ENCODE measurements at places on chromosomes 6 and 20.
A peak's percentile ranks its signal among the peaks of the same experiment; 100 is the strongest.

DNA sequence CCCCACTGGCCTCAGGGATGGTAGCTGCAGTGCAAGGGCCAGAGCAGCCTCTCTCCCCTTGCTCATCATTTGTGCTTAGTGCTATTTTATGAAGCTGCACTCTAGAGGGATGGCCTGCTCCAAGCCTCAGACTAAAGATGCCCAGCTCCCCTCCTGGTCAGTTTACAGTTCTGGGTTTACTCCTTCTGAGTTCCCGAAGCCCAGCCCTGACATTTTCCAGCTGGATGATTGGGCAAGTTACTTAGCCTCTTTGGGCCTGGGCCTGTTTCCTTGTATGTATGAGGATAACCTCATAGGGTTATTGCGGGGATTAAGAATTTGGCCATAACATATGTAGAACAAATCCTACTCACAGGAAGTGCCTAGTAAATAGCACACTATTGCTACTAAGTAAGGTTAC is 31.8 kb upstream of the EMILIN3 start:
- DNase-seq, result no peak

- peak; percentile 73 for DNase-seq
Measured at GRCh38 chr20:35207950-35208611, 18.4 kb upstream of the MMP24 start.

DNA sequence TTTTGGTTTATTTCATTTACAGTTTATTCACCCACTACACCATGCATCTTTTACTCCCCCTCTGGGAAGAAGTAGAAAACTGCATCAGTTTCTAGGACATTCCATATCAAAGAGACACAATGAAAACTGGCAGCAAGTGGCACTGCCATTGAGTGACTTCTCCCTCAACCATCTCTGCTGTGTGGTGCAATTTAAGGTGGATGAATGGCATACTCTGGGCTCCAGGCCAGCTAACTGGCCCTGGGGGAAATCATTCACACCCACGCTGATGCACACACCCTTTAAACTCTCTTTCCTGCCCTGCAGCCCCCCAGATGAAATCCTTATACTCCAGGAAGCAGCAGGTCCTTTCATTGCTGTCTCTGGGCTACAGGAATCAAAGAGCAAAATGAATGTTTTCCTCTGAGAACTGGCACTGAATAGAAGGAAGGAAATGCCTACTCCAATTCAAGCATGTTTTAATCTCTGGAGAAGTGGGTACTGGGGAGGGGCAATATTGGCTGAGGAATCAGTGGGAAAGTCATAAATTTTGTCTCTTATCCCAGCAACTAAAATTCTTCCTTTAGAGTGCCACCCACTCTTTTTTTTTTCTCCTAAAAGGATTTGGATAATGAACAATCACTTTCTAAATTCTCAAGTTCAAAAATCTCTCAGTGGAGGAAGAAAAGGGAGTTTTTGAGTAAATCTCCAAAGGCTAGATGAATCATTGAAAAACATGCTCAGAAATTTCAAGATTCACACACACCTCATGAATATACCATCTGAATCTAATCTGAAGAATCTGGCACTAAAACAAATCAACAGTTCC is 16.9 kb upstream of the RFPL4B start:
- no peak for DNase-seq

GRCh38 chr20:15702161-15702560 is 871.1 kb downstream of the KIF16B start:
- DNase-seq, result no peak

DNA sequence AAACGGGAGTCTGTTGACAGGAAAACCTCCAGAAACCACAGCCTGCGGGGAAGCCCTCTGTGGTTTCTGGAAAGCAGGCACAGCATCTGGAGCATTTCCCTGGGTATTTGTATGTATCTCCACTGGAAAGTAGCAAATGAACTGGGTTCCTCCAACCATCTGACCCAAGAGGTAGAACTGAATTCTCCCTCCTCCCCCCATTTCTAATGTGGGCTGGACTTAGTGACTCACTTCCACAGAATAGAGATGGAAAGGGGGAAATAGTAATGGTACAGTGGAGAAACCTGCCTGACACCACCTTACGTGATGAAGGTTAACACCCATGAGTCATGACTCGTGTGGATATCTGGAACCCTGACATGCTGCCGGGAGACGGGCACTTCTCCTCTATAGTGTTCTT is 51.9 kb upstream of the XRN2 start:
- DNase-seq, result no peak

DNA sequence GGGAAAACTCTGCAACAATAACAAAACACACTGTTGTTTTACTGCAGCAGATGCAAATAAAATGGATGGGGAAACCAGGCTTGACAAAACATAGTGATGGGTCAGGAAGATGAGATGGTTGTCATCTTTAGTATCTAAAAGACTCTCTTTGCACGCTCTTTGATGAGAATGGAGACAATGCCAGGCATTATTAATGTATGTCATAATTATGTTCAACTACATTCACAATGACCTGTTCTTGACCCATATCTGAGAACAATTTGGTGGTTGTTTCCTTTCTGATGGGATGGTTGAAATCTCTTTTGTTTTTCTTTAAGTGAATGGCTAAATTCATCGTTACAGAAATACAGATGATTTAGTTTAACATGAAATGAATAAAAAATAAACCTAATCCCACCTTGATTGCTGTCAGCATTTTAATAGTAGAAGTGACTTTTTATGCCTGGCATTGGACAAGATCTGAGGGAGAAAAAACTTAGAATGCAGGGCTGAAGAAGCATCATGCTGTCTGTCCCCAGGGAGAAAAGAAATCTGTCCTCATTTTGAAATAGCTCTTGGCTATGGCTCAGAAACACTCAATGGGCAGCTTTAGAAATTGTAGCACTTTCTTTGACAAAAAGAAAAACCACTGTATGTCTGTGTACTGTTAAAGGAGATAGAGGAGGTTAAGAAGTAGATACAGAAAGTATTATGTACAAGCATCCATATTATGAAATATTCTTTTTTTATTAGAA is 12.4 kb upstream of the GRIK2 start:
- DNase-seq, result no peak

DNA sequence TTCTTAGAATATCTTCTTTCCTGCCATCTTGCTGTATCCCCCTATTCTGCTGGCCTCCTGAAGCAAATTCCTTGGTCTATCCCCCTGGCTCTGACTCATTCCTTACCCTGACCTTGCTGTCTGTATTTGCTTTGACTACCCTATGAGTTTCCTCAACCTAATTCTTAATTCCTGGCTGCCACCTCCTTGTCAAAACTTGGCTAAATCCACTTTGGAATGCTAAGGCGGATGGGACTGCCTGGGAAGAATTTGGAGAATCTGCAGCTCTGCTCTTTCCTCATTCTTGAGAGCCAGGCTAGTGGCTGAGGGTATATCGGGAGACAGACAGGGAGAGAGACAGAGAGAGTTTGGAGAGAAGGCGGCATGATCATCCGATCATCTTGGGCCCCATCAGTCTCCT is 24.4 kb downstream of the CAP2 start:
- DNase-seq, result no peak

DNA sequence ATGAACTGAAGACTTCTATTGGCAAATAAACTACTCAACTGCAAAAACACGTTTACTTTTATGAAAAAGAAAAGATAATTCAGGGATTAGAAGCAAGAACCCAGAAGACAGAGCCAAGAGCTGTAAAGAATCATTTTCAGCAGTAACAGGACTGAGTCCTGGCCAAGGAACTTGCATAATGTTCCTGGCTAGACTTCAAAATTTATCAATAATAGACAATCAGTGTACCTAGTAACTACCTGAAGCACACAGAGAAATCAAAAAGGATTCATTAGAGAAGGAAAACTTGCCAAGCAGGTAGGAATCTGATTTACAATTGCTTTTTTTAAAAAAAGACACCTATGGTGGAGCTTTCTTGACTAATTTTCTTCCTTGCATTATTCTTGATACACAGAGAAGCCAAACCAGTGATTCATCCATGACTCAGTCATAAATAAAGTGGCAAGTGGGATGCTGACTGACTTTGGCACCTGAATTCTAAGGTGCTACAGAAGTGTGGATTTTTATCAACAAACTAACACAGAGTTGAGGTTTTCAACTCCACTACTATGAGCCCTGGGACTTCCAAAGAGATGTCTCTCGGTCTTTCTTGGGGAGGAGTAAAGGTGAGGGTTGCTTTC is 281.3 kb downstream of the BMP7 start:
- DNase-seq, result no peak

DNA sequence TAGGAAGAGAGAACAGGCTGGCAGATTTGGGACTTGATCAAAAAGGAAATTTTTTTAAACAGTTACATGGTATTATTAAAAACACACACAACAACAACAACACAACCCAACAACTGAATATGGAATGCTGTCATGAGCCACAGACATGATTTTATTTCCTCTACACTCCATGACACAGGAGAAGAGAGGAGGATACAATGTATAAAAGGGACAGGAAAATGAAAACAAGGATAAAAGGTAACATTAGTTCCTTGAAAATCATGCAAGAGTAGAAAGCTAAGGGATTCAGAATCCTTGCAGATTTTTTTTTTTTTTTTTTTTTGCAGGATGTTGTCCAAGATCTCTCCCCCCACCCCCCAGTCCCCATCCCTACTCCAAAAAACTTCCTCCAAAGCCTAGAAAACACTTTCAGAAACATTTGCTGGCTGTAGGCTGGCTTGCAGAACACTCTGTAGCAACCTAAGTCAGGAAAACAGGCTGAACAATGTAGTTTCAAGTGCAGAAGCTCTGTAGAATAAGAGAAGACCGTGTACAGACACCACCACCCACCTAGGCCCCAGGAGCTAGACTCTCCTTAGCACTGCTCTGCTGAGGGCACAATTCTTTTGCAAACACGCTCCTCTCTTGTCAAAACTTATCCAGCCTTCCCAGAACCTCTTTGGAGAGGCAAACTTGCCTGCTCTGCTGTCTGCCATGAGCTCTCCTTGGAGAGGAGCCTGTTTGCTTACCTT is 845 bp downstream of the ZMYND8 start:
- DNase-seq, result no peak

DNA sequence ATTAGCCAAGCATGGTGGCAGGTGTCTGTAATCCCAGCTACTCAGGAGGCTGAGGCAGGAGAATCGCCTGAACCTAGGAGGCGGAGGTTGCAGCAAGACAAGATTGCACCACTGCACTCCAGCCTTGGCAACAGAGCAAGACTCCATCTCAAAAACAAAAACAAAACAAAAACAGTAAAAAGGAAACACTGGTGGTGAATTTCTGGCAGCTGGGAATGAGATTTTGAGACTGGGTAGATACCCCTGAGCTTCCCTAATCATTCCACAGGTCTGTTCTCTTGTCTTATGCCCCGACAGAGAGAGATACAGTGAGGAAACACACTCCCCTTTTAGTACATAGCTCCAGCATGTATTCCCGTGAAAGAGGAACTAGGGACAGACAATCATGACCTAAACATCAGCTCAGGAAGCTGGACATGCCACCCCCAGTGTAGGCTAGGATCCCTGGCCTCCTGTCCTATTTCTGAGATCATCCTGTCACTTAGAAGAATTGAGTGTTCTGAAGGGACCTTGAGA is 9.6 kb downstream of the MAN1A1 start:
- no peak for DNase-seq

DNA sequence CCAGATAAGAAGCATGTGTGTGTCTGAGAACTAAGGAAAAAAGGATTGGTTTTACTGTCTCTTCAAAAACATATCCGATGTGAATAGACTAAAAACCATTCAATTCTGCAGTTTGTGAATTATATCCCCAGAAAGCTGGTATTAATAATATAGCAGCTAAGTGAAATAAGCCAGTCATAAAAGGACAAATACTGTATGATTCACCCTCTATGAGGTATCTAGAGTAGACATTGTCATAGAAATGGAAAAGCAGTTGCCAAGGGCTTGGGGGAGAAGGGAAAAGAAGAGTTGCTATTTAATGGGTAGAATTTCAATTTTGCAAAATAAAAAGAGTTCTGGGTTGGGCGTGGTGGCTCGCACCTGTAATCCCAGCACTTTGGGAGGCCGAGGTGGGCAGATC is 137.5 kb downstream of the ATXN1 start:
- no peak for DNase-seq

GRCh38 chr6:168601111-168601510 is 160.1 kb downstream of the SMOC2 start:
- no peak for DNase-seq

- no peak for DNase-seq
Measured at GRCh38 chr6:16600026-16600425, 161.2 kb downstream of the ATXN1 start.

DNA sequence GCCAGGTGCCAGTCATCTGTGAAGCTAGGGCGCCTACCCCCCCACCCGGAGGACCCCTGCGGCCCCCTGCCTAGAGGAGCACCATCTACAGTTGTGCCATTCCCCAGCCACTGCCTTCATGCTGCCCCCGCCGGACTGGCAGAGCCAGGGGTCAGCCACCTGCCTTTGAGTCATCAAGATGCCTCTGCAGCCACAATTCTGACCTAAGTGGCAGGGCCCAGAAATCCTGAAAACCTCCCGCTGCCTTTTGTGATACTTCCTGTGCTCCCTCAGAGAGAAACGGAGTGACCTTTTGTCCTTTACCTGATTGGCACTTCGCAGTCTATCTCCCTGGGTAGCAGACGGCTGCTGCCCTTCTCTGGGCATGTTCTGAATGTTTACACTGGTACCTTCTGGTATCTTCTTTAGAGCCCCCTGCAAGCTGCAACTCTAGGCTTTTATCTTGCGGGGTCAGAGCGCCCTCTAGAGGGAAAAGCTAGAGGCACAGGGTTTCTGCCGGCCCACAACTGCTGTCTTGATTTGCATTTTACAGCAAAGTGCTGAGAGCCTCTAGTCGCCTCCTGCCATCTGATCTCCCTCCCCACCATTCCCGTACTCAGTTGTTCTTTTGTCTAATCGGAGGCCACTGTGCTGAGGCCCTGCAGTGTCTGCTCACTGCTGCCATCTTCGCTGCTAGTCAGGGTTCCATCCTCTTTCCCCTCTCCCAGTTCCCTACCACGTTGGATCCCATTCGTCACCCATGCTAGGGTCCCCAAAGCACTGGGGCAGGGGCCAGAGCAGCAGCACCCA is 26.9 kb downstream of the SPATA2 start:
- DNase-seq, result peak; percentile 42

DNA sequence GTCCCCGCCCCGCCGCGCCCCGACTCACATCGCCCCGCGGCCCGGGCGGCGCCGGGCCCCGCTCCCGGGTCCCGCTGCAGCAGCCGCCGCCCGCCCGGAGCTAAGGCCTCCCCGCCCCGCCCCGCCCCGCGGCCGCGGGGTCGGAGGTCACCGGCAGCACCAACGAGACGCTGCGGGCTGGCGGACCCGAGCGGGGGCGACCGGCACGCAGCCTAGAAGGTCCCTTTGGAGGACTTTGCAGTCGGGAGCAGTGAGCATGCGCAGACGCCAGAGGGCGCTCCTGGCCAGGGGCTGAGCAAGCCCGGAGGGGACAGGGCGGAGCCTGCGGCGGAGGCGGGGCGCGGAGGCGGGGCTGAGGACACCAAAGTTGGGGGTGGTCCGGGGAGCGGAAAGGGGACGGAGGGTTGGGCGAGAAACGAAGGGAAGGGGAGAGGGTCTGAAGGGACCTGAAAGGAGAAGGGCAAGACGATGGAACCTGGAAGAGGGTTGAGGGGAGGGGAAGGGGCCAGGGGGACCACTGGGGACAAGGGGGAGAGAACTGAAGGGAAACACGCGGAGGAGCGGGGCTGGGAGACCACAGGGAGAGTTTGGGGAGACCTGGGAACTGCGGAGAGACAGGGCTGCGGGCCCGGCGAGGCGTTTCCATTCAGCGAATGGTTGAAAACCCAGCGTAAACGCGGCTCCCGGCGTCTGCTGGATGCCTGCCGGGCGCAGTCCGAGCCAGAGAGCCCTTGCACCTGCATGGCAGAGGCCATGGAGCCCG is at the start of gene FRS3:
Gene FRS3 (minus strand): TSS at position 113 of the 763 bp plus-strand sequence. CDS start 2,913 bp downstream, outside the sequence.
- DNase-seq, result peak; percentile 100

GRCh38 chr20:25372584-25373336 is 17.9 kb downstream of the ABHD12 start:
- DNase-seq, result no peak

All from stimulated activated CD4-positive, alpha-beta T cell treated with anti-CD3 and anti-CD28 coated beads, Interleukin-12 subunit alpha, Interleukin-12 subunit beta, amount 100 ng/mL, for 4 hours (primary cell).